Neural crest cell (in vitro differentiated cells): ENCODE measurements at places on chromosomes 2 and 18.

DNA sequence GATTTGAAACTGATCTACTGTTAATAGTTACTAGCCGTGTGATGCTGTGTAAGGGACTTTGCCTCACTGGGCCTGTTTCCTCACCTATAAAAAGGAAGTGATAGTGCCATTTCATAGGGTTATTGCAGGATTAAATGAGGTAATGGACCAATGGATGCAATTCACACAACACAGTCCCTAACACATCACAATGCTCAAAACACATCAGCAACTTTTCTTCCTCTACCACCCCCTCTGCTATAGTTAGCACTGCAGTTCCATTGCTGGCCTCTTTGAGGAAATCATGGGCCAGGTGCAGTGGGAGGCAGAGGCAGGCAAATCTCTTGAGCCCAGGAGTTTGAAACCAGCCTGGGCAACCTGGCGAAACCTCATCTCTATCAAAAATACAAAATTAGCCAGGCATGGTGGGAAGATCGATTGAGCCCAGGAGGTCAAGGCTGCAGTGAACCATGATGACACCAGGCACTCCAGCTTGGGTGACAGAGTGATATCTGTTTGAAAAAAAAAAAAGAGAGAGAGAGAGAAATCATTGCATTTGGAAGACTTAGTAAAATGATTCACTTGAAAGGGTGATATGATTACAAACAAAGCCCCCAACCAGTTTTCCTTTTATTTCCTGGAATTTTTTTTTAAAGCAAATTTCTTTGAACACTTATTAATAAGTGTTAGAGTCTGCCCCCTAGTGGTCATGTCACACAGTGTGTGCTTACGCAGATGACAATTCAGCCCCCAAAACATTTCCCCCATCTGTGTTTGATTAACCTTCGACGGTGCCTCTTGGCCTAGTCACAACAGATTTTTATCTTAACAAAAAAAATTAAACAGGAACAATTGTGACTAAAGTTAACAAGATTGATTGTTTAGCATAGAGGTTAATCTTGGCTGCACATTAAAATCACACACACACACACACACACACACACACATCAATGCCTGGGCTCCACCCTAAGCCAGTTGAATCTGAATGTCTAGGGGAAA lies 88.6 kb upstream of the BCL11A start:
- no peak overlapping the region for H3K27ac ChIP-seq
- peak; percentile 23 for DNase-seq
- no peaks in the 10 kb centered on the region for H3K27me3 ChIP-seq
- no peak overlapping the region for H3K4me3 ChIP-seq
- H3K4me1 ChIP-seq, result no peaks in the 10 kb centered on the region
- no peaks in the 10 kb centered on the region for H3K36me3 ChIP-seq

GRCh38 chr2:233503947-233504637 lies 62.5 kb downstream of the USP40 start:
- no peaks in the 10 kb centered on the region for H3K4me1 ChIP-seq
- H3K4me3 ChIP-seq, result no peak overlapping the region
- no peak for DNase-seq
- H3K27me3 ChIP-seq, result no peaks in the 10 kb centered on the region
- H3K27ac ChIP-seq, result no peak overlapping the region
- H3K36me3 ChIP-seq, result peaks cover 52% of the 10 kb centered on the region

GRCh38 chr18:54939361-54939917 lies 19.8 kb downstream of the CCDC68 start:
- no peak overlapping the region for H3K27ac ChIP-seq
- DNase-seq, result no peak
- no peak overlapping the region for H3K4me3 ChIP-seq
- no peaks in the 10 kb centered on the region for H3K27me3 ChIP-seq

- peaks cover 8% of the 10 kb centered on the region for H3K4me1 ChIP-seq
- no peaks in the 10 kb centered on the region for H3K36me3 ChIP-seq
- no peak for DNase-seq
- peaks cover 19% of the 10 kb centered on the region for H3K27me3 ChIP-seq
Observed at GRCh38 chr2:25885933-25886332, 7.6 kb upstream of the ASXL2 start.

GRCh38 chr18:63953811-63954210 lies 4.7 kb downstream of the HMSD start:
- H3K27me3 ChIP-seq, result no peaks in the 10 kb centered on the region
- no peak overlapping the region for H3K4me3 ChIP-seq
- no peak overlapping the region for H3K27ac ChIP-seq
- peaks cover 7% of the 10 kb centered on the region for H3K36me3 ChIP-seq

- H3K27ac ChIP-seq, result peak overlapping the region; percentile 97
- peaks cover 12% of the 10 kb centered on the region for H3K36me3 ChIP-seq
- peak overlapping the region; percentile 95 for H3K4me3 ChIP-seq
- H3K4me1 ChIP-seq, result peaks cover 54% of the 10 kb centered on the region
Observed at GRCh38 chr2:55231546-55232083, 478 bp downstream of the CLHC1 start.

- no peak overlapping the region for H3K27ac ChIP-seq
- DNase-seq, result no peak
- no peaks in the 10 kb centered on the region for H3K36me3 ChIP-seq
- no peaks in the 10 kb centered on the region for H3K27me3 ChIP-seq
- no peak overlapping the region for H3K4me3 ChIP-seq
- H3K4me1 ChIP-seq, result peaks cover 9% of the 10 kb centered on the region
Observed at GRCh38 chr2:64904413-64905329, 84.5 kb upstream of the SLC1A4 start.

DNA sequence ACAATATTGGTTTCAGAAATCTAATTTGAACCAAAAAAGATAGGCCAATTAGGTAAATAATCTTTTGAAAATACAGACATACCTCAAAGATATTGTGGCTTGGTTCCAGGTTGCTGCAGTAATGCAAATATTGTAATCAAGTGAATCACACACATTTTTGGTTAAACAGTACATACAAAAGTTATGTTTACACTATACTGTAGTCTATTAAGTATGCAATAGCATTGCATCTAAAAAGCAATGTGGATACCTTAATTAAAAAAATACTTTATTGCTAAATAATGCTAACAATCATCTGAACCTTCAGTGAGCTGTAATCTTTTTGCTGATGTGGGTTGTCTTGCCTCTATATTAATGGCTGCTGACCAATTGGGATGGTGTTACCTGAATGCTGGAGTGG lies 67.3 kb downstream of the KYNU start:
- H3K4me1 ChIP-seq, result no peaks in the 10 kb centered on the region
- peaks cover 1% of the 10 kb centered on the region for H3K36me3 ChIP-seq
- H3K27ac ChIP-seq, result no peak overlapping the region
- H3K27me3 ChIP-seq, result no peaks in the 10 kb centered on the region

- no peak for DNase-seq
- no peak overlapping the region for H3K27ac ChIP-seq
- H3K4me3 ChIP-seq, result no peak overlapping the region
- H3K4me1 ChIP-seq, result peaks cover 4% of the 10 kb centered on the region
- H3K36me3 ChIP-seq, result peaks cover 6% of the 10 kb centered on the region
Observed at GRCh38 chr2:128425216-128425615, 106.5 kb upstream of the HS6ST1 start.

GRCh38 chr2:241686324-241686649 lies 328 bp downstream of the DTYMK start:
- peaks cover 3% of the 10 kb centered on the region for H3K36me3 ChIP-seq
- peak overlapping the region; percentile 69 for H3K27ac ChIP-seq
- no peak for DNase-seq
- H3K27me3 ChIP-seq, result peaks cover 4% of the 10 kb centered on the region
- H3K4me3 ChIP-seq, result peak overlapping the region; percentile 91

- H3K27me3 ChIP-seq, result no peaks in the 10 kb centered on the region
- H3K27ac ChIP-seq, result no peak overlapping the region
- no peak for DNase-seq
- no peaks in the 10 kb centered on the region for H3K36me3 ChIP-seq
Observed at GRCh38 chr2:28582595-28582994, 86.7 kb downstream of the PLB1 start.

GRCh38 chr2:219727771-219728429 lies 100.5 kb downstream of the SLC4A3 start:
- H3K27me3 ChIP-seq, result no peaks in the 10 kb centered on the region
- peaks cover 3% of the 10 kb centered on the region for H3K4me1 ChIP-seq
- no peak for DNase-seq

DNA sequence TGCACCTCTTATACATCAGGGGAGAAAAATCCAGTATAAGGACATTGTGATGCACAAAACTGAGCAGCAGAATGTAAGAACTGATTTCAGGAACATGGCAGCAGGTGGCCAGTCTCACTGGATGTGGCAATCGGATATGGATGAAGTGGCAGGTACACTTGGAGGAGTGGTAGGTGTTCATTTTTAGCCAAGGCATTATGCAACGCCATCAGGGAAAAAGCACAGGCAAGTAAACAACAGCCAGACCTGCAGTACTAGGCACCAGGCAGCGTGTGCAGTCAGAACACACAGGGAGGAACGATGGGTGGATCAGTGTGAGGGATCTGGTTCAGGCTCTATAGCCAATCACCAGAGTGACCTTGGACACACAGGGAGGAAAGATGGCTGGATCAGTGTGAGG lies 77.4 kb upstream of the GCFC2 start:
- no peak overlapping the region for H3K4me3 ChIP-seq
- peaks cover 21% of the 10 kb centered on the region for H3K4me1 ChIP-seq
- no peak for DNase-seq

DNA sequence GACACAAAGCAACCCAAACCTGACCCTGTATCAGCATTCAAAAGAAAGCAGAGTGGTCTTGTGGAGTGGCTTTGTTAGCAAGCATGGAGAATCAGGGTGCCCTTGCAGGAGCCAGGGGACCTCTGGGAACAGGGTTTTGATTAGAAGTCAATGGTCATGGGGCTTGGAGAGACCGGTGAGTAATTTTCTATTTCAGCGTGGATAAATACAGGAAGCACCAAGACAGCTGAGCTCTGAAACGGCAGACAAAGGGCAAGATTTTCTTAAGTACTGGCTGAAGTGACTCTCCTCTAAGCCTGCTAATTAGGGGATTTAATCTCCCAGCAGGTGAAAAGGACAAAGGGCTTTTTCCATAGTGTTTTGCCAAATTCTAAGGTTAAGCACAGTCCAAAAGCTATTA lies 78.0 kb upstream of the GAREM1 start:
- peaks cover 11% of the 10 kb centered on the region for H3K4me1 ChIP-seq
- no peaks in the 10 kb centered on the region for H3K36me3 ChIP-seq
- no peaks in the 10 kb centered on the region for H3K27me3 ChIP-seq
- no peak for DNase-seq
- H3K4me3 ChIP-seq, result no peak overlapping the region

GRCh38 chr2:118698564-118698963 lies 148.9 kb downstream of the EN1 start:
- no peak for DNase-seq
- H3K27me3 ChIP-seq, result peaks cover 8% of the 10 kb centered on the region

DNA sequence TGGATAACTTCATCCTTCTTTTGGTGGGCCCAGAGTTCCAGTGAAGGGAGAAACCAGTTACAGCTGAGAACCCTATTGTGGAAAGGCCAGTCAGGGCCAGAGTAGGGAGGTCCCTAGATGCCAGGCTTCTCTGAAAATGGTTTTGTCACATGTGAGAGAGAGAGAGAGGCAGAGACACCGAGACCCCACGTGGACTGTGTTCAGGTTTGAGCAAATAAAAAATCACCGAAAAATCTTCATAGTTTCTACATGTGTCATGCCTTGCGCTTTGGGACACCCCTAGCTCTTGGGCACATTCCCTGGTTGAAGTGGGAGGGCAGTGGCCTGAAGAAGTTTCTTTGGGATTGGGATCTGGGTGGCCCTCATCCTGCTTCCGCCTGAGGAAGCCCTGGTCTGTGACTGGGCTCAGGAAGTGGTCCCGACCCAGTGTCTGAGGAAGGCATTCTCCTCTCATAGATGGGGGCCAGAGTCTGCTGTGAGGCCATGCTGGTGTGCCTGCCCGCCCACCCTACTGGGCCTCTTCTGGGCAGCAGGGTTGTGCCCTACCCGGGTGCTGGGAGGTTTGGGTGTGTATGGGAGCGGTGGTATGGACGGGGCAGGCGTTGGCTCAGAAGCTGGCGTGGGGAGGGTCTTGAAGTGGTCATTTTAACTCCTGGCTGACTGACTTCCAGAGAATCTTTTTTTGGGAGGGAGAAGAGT lies 16.1 kb downstream of the NCK2 start:
- no peak for DNase-seq
- H3K27ac ChIP-seq, result peak overlapping the region; percentile 67
- peaks cover 36% of the 10 kb centered on the region for H3K4me1 ChIP-seq
- no peaks in the 10 kb centered on the region for H3K27me3 ChIP-seq

DNA sequence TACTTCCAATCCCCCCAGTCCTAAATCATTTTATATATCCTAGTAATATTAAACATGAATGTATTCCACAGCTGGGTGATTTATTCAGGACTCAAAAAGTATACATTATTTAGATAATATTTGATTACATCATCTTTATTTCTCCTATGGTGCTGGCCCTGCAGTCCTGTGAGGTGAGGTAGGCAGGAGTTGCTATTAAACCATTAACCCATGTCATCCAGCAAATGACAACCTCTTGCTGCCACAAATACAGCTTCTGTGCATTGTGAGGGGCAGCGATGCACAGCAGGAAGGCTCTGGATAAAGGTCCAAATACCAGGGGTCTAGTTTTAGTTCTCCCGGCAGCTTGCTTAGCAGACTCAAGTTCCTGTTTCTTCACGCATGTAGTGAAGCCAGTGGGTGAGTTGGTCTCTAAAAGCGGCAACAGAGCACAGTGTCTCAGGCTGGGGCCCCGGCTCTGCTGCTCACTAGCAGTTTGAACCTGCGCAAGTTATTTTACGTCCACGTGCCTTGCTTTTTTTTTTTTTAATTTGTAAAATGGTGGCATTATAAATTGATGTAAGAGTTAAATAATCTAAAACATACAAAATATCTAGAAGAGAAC lies 36.1 kb downstream of the INSIG2 start:
- H3K27ac ChIP-seq, result no peak overlapping the region
- no peak overlapping the region for H3K4me3 ChIP-seq
- H3K4me1 ChIP-seq, result no peaks in the 10 kb centered on the region
- no peaks in the 10 kb centered on the region for H3K27me3 ChIP-seq
- no peaks in the 10 kb centered on the region for H3K36me3 ChIP-seq

DNA sequence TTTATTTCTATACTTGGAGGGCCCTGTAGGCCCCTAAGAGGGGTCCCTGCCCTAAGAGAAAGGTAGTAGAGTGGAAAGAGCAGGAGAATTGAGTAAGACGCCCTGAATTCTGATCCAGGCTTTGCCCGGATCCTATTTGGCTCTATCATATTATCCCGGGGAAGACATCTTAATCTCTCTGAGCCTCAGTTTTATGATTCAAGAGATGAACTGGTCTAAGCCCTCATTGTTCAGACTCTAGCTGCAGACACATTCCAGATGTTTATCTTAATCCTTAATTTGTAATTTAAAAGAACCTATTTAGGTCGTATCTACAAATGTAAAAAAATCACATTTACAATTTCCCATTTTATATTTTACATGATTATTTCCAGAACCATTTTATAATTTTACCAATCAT lies 220.1 kb downstream of the AGPS start:
- no peak overlapping the region for H3K4me3 ChIP-seq
- no peaks in the 10 kb centered on the region for H3K4me1 ChIP-seq
- H3K27ac ChIP-seq, result no peak overlapping the region
- DNase-seq, result no peak

DNA sequence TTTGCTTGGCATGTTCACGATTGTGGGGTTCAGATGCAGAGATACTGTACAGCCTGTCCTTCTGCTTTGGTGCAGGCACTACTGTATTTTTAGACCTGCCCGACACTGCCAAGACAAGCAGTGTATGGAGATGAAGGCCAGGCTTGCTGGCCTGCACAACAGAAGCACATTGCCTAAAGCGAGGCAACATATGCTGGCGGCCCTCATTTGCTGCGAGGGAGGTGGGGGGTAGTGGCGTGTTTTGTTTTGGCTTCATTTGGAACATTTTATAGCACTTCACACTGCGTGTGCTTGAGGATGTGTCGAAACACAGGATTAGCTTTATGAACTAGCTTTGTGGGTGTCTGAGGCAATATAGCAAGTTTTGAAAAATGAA lies 27.0 kb downstream of the TMEM182 start:
- H3K4me1 ChIP-seq, result peaks cover 4% of the 10 kb centered on the region
- no peak overlapping the region for H3K27ac ChIP-seq
- H3K4me3 ChIP-seq, result no peak overlapping the region
